Iris pigment epithelial cell (primary cell): ENCODE measurements at places on chromosomes 12 and 14.

GRCh38 chr12:74551291-74551690, 13.7 kb downstream of the ATXN7L3B start:
- no peak for DNase-seq

DNA sequence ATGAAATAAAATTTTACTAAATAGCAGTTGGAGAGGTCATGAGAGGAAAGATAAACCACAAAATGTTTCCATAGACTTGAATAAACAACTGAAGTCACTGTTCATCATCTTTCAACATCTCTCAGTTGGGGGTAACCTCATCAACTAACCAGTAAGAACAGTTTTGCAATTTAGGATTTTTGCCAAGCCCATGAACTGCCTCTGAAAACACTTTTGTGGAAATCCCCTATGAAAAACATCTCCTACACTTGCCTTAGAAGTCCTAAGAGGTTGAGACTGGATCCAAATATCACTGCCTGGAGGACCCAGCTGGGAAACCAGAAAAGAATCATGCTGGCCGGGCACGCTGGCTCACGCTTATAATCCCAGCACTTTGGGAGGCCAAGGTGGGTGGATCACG, 273.1 kb downstream of the C12orf50 start:
- DNase-seq: peak; percentile 100

GRCh38 chr12:124430491-124430890, 135.6 kb downstream of the RFLNA start:
- no peak for DNase-seq

- peak; percentile 16 for DNase-seq
These were observed 492.2 kb downstream of the FLRT2 start for GRCh38 chr14:86022031-86022629.

- DNase-seq: no peak
These were observed 34.6 kb upstream of the NID2 start for GRCh38 chr14:52103416-52103815.

GRCh38 chr12:122732170-122732569, 1.5 kb upstream of the HCAR1 start:
- no peak for DNase-seq

DNA sequence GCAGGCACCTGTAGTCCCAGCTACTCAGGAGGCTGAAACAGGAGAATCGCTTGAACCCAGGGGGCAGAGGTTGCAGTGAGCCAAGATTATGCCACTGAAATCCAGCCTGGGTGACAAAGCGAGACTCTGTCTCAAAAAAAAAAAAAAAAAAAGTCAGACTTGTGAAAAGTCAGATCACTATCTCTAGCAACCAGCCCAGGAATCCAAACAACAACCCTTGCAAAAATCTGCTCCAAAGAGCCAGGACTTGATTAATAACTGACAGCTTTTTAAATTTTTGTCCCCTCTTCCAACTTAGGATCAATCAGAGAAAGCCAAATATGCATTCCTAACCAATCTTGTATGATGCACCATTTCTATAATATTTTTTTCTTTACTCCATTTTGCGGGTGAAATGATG, 7.7 kb upstream of the NFATC4 start:
- DNase-seq: no peak

- DNase-seq: no peak
These were observed 87.4 kb downstream of the TSPAN9 start for GRCh38 chr12:3164454-3165077.

GRCh38 chr14:92021523-92021922, 18.3 kb downstream of the TRIP11 start:
- peak; percentile 21 for DNase-seq

- peak; percentile 39 for DNase-seq
These were observed 29.0 kb downstream of the PEBP1 start for GRCh38 chr12:118164798-118165486.

DNA sequence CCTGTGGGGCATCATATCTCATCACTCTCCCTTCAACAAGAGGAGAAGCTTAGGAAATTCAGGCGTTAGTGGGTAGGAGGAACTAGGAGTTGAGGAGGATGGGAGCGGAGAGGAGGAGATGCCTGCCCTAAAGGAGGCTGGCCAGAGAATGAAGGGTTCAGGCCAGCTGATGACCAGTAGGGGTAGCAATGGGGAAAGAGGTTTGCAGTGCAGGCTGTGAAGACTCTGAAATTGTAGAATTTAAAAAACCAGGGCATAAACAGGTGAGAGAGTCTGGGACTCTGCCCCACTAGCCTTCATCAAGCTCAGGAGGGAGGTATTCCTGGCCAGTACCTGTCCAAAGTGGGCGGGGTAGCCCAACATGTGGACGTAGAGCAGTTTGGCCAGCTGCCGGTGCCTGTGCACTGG, 809 bp downstream of the AP1G2 start:
- DNase-seq: peak; percentile 30

DNA sequence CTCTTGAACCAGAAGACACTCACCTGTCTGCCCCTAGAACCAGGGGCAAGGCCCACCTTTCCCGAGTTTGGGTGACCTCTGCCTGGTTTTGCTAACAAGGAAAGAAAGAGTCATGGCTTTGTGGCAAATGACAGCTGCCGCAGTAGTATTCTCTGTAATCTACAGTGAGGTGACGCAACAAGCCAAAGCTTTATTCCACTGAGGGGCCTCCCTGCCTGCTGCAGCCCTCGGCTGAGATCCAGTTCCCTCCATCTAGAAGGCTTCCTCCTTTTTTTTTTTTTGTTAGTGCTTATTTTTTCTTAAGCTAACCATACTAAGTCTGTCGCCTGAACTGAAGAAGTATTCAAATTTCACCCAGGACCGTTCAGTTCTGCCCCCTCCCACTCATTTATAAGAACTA, 142.3 kb upstream of the TMCC3 start:
- DNase-seq: peak; percentile 36

DNA sequence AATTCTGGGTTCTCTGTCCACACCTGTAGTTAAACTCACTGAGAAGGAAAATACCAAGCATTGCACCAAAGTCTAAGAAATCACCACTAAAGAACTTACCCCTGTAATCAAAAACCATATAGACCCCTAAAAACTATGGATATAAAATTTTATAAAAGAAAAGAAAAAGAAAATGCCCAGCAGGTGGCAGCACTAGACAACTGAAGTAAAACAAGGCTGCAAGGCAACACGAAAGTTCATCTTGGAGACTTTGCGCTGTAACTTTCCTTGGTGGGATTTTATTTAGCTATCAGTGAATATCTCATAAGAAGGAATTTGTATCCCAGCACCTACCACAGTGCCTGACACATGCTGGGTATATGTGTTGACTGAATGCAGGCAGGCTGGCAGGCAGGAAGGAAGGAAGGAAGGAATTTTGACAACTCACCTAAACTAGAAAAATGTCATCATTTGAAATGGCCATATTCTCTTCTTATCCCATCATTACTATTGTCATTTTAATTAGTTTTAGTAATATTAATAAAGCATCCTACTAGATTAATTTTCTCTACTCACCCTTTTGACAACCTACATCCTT, 68.2 kb upstream of the ETV6 start:
- DNase-seq: peak; percentile 74

DNA sequence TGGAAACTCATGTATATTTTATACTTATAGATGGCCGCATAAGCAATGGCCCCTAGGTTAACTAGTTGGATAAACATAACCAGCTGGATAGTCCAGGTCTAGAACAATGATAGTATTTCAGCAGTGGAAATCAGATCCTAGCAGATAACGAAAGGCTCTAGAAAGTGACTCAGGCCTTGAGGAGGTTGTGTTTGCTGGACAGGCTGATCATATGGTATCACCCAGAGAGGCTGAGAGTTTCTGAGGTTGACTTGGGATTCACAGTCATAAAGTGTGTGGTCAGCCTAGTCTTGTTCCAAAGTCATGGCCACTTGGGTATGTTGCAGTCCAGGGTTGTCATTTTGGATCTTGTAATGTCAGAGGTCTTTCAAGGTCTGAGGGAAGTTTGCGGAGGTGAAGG, 16.8 kb downstream of the FLVCR2 start:
- peak; percentile 51 for DNase-seq

DNA sequence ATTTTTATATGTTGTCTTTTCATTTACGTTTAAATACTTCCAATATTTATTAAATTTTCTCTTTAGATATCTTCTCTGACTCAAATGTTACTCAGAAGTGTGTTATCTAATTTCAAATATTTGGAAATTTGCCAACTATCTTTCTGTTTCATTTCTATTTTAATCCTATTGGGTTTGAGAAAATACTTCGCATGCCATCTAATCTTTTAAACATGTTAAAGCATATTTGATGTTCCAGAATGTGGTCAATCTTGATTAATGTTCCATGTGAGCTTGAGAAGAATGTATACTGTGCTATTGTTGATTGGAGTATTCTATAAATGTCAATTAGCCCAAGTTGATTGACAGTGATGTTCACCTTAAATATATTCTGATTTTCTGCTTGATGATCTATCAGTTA, 11.9 kb upstream of the DCN start:
- DNase-seq: peak; percentile 86

- peak; percentile 2 for DNase-seq
These were observed 105.0 kb downstream of the CMKLR1 start for GRCh38 chr12:108234158-108234557.

DNA sequence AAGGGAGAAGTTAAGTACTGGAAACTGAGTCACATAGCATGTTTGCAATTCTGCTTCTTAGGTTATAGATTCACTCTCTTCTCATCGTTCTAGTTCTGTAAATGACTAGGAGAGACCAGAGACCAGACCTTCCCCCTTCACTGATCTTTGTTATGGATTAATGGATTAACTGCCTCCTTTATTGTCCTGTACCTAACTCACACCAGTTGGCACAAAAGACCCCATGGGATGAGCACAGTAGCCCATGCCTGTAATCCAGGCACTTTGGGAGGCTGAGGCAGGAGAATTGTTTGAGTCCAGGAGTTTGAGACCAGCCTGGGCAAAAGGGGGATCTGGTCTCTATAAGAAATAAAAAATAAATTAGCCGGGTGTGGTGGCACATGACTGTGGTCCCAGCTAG, 20.8 kb downstream of the BCAT1 start:
- DNase-seq: no peak
